Adipose tissue (tissue), 3 donors: ENCODE measurements at places on chromosomes 6 and 20. TPM values are rescaled to one million over a fixed set of nuclear protein-coding genes. Genes with fewer than 3 reads are reported as not detected.

The BTN1A1 gene
- not detected for polyA plus RNA-seq

The MTHFD1L gene
- 3.9 TPM for polyA plus RNA-seq

The GPR63 gene
- polyA plus RNA-seq = 0.06 TPM

The HLA-DMB gene
- polyA plus RNA-seq = 4.3 TPM

The OPN5 gene
- not detected for polyA plus RNA-seq

The GRM4 gene
- polyA plus RNA-seq = 0.26 TPM

The CFB gene
- polyA plus RNA-seq = 211 TPM

The PRKN gene
- 16.8 TPM for polyA plus RNA-seq

The KCNQ5 gene
- polyA plus RNA-seq = 0.15 TPM

The ELOVL2 gene
- 0.34 TPM for polyA plus RNA-seq

The FAM83C gene
- polyA plus RNA-seq = not detected

The CST4 gene
- not detected for polyA plus RNA-seq

The OLIG3 gene
- polyA plus RNA-seq = not detected

The TBX18 gene
- polyA plus RNA-seq = 0.47 TPM

The HLA-DRB5 gene
- 1.0 TPM for polyA plus RNA-seq

The NDUFAF4 gene
- polyA plus RNA-seq = 29.0 TPM

The TP53TG5 gene
- polyA plus RNA-seq = not detected

The FLRT3 gene
- 0.54 TPM for polyA plus RNA-seq

The DCBLD1 gene
- polyA plus RNA-seq = 4.7 TPM

The CLIC5 gene
- 0.78 TPM for polyA plus RNA-seq

The CAGE1 gene
- not detected for polyA plus RNA-seq

The MED20 gene
- 5.3 TPM for polyA plus RNA-seq

The SPATA2 gene
- 3.8 TPM for polyA plus RNA-seq

The PLEKHG1 gene
- polyA plus RNA-seq = 15.1 TPM

The SIRPD gene
- polyA plus RNA-seq = 1.8 TPM

The C4B gene
- 22.4 TPM for polyA plus RNA-seq

The EYS gene
- 0.90 TPM for polyA plus RNA-seq

The MAPK13 gene
- polyA plus RNA-seq = 10.6 TPM

The ENPP1 gene
- 2.9 TPM for polyA plus RNA-seq

The PSMB9 gene
- 66.6 TPM for polyA plus RNA-seq

The SLC44A4 gene
- 6.2 TPM for polyA plus RNA-seq

The KCNK17 gene
- 0.13 TPM for polyA plus RNA-seq

The TSPO2 gene
- polyA plus RNA-seq = 0.08 TPM

The BTBD3 gene
- polyA plus RNA-seq = 7.2 TPM

The TRIM40 gene
- not detected for polyA plus RNA-seq

The UBD gene
- polyA plus RNA-seq = 0.67 TPM
